Activated gamma-delta T cell treated with Interleukin-2 at 50 U/mL for 16 hours (primary cell): ENCODE measurements at places on chromosomes 12 and 14.

DNA sequence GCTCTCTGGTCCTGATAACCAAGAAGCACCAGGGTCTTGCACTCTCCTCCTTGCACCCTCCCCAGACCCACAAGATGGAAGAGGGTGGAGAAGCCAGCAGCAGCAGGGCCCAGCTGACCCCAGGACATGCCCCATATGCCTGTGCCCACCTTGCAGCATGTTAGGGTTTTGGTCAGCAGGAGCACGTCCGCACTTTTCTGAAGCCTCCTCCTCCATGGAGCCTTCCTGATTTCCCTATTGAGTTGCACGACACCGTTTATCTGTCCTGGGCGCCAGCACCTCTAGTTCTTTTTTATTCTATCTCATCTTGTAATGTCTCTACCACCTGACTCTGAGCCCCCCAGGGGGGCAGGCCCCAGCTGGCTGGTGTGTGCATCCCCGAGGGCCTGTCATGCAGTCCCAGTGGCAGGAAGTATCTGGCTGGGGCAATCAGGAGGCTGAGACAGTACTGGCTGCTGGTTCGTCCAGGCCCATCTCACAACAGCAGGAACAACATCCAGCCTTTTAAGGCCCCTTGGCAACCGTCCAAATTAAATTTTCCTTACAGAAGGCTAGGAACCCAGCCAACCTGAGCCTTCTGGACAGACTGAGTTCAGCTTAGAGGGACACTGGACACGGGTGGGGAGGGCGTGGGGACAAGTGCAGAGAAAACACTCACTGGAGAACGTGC is 39.6 kb downstream of the CCDC85C start:
- DNase-seq: no peak

GRCh38 chr14:65414961-65415589 is 2.5 kb downstream of the FUT8 start:
- no peak for DNase-seq

DNA sequence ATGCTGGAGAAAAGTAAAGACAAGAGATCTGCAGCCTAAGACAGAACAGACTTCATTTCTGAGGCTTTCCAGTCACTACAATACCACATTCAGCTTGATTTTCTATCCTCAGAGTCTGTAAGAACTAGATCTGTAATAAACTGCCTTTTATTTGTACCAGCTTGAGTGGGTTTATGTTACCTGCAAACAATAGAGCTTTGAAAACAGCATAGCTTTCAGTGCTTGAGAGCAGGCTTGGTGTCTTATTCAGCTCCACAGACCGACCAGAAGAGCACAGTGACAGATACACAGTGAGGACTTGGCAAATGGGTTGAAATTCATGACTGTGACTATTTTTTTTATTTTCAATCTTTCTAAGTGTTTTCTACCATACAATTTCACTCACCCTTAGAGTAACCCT is 207.8 kb upstream of the OTX2 start:
- DNase-seq: no peak

DNA sequence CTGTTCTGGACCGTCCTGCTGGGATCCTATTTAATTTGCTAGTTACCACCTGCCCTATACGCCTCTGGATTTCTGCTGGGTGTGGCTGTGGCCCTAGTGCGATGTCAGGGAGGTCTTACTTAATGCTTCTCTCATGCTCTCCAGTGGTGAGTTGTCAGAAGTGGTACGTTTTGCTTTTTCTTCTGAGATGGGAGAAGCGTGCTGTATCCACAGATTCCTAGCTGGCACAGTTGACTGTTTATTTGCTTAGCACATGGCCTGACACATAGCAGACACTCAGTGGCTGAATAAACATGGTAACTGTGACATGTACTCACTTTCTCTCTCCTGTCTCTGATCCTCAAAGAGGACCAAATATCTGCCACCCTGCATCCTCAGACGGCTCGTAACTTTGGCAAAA is 107.3 kb downstream of the CACNA1C start:
- DNase-seq: no peak

DNA sequence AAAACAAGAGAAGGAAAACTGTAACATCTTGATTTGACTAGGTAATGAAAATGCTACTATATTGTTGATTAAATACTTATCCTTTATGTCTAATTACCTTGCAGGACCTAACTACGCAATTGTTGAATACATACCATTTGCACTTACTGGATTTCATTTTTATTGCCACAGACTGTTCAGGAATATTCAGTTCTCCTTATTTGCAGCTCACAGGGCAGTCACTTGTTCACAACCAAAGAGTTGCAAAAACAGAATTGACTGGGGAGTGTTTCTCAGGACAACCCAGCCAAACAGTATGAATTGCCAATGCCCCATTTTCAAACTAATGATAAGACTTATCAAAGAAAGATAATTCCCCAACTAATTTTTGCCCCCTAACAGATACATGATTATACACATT is 49.4 kb downstream of the CIT start:
- DNase-seq: no peak

DNA sequence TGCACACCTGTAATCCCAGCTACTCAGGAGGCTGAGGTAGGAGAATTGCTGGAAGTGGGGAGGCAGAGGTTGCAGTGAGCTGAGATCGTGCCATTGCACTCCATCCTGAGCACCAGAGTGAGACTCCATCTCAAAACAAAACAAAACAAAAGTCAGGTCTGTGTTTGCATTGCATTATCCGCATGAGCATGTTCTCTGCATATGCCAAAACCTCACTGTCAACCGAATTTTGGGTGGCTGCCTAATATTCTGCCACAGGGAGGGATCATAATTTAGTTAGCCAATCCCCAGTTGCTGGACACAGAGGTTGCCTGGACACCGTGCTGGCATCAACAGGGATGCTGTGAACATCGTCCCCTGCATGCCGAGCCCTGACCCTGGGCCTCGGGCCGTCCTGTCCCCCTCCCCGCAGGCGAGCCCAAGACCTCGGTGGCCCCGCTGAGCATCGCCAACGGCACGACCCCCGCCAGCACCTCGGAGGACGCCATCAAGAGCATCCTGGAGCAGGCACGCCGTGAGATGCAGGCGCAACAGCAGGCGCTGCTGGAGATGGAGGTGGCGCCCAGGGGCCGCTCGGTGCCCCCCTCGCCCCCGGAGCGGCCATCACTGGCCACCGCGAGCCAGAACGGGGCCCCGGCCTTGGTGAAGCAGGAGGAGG is 49.2 kb downstream of the PHETA1 start:
- DNase-seq: no peak

DNA sequence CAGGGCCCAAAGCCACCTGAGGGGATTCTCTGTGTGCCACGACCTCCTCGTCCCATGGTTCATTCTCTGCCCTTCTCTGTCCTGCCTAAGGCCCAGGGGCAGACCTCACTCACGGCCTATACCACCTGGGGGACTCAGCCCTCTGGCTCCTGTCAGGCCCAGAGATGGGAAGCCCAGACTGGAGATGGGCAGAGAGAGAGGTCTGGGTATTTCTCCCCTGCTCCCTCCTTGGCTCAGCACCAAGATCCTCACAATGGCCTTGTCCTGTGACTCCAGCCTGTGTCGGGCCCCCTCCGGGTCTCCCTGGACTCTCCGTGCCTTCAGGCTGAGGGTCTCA is 46.9 kb upstream of the BCL11B start:
- DNase-seq: no peak

- no peak for DNase-seq
Measured at GRCh38 chr12:113030875-113031525, 25.5 kb upstream of the DTX1 start.

DNA sequence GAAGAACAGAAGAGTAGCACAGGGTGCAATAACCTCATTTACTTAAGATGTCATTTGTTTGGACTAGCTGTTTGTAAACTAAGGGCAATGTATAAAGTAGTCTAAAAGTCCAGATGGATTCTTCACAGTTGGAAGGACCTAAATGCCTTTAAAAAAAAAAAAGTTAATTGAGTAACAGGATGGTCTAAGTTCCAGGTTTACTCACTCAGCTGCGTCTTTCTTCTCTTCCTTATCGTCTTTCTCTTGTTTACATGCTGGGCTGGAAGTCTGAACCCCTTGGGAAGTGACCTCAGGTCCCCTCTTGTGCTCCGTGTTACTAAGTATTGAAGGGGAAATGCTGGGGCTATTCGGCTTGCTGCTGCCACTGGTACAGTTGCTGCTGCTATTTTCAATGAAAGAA is 82.5 kb downstream of the SH2B3 start:
- no peak for DNase-seq

DNA sequence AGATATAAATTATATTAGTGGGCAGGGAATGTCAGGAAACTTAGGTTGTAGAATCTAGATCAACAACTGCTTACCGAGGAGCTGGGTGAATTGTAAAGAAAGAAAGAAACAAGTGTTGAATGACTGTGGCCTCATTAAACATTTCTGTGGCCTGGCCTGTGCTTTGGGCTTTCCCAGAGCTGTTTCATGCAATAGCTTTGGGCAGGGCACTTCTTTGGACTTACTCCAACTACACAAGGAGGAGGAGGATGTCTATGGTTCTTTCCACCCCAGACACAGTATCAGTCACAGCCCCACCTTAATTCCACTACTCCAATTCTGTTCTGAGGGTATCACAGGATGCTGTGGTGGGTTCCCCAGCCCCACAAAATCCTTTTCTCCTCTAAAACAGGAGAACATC is 38.0 kb downstream of the DPF3 start:
- DNase-seq: no peak

DNA sequence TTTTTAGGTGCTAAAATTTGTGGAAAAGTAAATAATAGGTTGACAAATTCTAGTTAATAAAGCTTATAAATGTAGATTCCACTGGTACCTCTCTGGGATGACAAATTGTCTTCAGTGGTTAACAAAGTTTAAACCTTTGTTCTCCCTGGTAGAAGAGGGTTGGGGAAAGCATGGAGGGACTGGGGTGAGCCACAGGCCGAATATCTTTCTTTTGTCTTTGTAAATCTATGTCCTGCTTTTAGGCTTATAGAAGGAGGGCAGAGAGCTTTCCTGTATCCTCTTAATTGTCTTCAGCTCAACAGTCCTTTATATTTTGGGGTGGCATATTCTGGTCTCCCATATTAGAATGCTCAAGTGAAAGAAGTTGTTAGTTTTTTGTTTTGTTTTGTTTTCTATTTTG is 142.2 kb upstream of the CNOT2 start:
- DNase-seq: no peak

DNA sequence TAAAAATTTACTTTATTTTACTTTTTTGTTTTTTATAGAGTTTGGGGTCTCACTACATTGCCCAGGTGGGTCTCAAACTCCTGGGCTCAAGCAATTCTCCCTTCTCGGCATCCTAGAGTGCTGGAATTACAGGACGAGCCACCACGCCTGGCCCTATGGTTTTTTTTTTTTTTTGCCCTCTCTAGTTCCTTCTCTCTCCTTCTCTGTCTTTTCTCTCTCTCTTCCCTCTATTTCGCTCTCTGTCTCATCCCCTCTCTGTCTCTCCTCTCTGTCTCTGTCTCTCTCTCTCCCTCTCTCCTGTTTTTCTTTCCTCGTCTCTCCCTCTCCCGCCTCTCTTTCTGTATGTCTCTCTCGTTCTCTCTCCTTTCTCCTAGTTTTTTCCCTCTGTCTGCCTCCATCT is 202.6 kb upstream of the LHX5 start:
- DNase-seq: no peak

GRCh38 chr14:105487449-105487985 is 831 bp downstream of the CRIP1 start:
- peak; percentile 67 for DNase-seq

DNA sequence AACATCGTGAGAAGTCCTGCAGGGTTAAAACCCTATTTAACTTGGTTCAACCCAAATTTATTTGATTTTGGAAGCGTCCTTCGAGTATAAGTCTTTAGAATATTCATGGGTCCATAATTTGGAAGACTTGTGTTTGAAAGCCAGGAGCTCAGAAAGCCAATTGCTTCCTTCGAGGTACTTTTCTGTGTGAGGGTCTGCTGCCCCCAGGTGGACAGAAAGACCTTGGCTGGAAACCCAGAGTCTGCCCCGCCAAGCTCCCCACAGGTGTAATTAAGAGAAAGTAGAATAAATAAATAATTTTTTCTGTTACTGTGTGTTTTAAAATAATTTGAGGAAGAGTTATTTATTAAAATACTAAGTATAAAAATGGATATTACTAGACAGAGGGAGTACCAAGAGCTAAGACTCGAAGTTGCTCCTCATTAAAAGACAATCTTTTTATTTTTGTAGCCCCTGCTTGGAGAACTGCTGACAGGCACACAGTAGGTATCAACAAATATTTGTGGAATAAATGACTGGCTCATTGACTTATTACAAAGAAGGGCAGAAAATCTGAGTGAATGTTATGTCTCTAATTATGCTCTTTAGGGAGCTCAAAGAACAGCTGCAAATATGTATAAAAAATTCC is 105.8 kb downstream of the PAH start:
- DNase-seq: no peak

GRCh38 chr12:28390761-28391385 is 200.6 kb downstream of the CCDC91 start:
- no peak for DNase-seq

- DNase-seq: no peak
Measured at GRCh38 chr12:80118565-80119324, 19.4 kb downstream of the OTOGL start.

DNA sequence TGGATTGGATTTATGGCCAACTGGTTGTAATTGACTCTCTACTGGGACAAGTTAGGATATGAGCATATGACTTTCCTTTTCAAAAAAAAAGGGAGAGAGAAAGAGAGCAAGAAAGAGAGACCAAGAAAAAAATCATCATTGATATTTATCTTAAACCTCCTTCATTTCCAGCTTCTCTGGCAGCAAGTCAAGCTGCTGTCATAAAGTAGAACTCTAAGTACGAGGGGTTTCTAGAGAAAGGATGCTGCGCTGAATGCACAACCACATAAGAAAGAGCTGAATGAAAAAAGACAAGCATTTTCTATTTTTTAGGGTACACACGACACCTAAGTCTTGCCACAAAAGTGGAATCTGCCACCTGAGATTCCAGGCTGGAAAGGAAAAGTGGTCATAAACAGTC is 182.6 kb downstream of the SLC25A21 start:
- DNase-seq: no peak

GRCh38 chr12:92492995-92493394 is 209.8 kb upstream of the PLEKHG7 start:
- DNase-seq: no peak

- no peak for DNase-seq
Measured at GRCh38 chr12:114776731-114777442, 92.9 kb upstream of the TBX3 start.

DNA sequence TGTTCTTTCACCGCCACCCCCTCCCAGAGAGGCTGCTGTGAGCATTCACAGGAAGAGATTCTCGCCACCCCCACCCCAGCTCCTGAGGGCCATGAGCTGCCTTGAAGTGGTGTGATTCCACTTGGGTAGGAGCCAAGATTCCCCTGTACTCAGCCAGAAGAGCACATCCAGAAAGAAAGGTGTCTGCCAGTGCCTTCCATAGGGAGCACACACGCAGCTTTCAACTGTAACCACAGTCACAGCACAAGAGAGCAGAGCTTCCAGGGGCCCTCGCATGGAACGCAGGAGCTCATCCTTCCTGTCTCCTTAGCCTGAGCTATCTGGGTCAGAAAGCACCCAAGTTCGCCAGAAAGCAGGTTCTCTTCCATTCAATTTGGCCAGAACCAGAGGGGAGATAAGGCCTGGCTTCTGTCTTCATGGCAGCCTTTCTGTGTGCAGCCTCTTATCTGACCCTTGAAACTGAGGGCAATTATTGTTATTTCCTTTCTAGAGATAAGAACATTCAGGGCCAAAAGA is 66.6 kb upstream of the SCN8A start:
- DNase-seq: no peak
